CD4-positive, alpha-beta T cell treated with Interleukin-1 beta for 1 hour (primary cell): ENCODE measurements at places on chromosomes 5 and 9.

DNA sequence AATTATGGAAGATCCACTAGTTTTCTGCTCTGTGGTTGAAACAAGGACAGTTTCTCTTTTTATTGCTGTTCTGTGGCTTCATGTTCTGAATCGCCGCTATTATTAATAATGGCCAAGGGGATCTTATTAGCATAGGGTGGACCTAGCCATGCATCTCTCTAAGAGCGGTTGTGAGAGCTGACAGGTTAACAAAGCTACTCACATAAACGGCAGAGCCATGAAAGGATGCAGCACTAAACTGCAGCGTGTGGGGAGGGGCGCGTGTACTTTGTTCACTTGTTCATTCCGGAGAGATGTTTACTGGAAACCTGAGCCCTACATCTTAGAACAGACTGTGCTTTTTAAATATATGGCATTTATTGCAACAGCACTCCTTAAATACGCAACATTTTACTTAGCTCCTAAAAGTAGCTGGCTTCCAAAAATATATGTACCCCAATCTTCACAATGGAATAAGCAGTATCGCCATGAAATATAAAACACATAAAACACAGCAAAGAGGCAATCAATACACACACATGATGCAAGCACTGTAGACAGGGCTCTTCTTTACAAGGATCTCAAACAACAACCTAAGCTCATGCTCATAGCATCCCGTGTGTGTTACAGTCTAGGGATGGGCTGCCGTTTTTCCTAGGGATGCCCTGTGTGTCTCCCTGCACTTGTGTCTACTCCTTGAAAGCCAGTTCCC, 424.6 kb downstream of the MED10 start:
- no peak for DNase-seq

GRCh38 chr9:123007269-123007668, 26.2 kb upstream of the GPR21 start:
- no peak for DNase-seq

- DNase-seq: no peak
Measured at GRCh38 chr5:77957931-77958521, 181.9 kb upstream of the TBCA start.

- DNase-seq: no peak
Measured at GRCh38 chr9:111467778-111468367, 16.3 kb downstream of the ECPAS start.

DNA sequence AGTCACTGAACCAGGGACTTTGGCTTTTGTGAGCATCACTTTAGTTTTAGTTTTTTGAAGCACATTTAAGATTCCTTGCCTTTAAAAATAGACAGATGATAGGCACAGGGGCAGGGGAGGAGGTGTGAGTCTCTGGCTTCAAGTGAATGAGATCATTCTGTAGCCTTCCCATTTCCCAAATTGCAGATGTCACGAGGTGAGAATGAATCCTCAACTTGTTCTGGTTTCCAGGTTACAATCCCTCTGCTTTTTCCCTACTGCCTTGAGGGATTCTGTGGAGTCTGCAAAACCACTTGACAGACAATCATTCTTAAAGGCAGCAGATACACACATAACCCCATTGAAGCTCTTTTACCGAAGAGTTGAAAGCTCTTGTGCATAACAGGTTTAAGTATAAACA, 332.4 kb downstream of the DMAC1 start:
- DNase-seq: no peak

- DNase-seq: no peak
Measured at GRCh38 chr5:127969651-127970050, 113.9 kb upstream of the SLC12A2 start.

DNA sequence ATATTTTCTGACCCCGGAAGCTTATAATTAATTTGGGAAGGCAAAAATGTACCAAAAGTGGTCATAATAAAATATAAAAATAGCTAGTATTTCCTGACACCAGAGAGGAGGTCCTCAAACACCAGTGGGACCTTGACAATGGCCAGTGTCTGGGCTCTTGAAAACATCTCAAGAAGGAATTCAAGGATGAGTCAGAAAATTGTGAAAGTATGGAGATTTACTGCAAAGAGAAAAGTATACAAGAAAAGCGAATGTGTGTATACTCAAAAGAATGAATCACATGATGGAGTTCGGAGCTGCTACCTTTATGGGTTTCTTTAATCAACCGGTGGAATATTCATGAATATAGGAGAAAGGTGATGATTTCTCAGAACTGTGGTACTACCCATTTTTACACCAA, 1709.0 kb upstream of the WWC1 start:
- DNase-seq: no peak

GRCh38 chr5:91361790-91362189, 21.3 kb downstream of the ARRDC3 start:
- no peak for DNase-seq

GRCh38 chr5:54115735-54116403, 194.5 kb downstream of the ARL15 start:
- no peak for DNase-seq

GRCh38 chr9:105445203-105445881, 2.5 kb upstream of the FSD1L start:
- DNase-seq: no peak

GRCh38 chr9:137759117-137759516, 118.5 kb upstream of the CACNA1B start:
- peak; percentile 39 for DNase-seq

DNA sequence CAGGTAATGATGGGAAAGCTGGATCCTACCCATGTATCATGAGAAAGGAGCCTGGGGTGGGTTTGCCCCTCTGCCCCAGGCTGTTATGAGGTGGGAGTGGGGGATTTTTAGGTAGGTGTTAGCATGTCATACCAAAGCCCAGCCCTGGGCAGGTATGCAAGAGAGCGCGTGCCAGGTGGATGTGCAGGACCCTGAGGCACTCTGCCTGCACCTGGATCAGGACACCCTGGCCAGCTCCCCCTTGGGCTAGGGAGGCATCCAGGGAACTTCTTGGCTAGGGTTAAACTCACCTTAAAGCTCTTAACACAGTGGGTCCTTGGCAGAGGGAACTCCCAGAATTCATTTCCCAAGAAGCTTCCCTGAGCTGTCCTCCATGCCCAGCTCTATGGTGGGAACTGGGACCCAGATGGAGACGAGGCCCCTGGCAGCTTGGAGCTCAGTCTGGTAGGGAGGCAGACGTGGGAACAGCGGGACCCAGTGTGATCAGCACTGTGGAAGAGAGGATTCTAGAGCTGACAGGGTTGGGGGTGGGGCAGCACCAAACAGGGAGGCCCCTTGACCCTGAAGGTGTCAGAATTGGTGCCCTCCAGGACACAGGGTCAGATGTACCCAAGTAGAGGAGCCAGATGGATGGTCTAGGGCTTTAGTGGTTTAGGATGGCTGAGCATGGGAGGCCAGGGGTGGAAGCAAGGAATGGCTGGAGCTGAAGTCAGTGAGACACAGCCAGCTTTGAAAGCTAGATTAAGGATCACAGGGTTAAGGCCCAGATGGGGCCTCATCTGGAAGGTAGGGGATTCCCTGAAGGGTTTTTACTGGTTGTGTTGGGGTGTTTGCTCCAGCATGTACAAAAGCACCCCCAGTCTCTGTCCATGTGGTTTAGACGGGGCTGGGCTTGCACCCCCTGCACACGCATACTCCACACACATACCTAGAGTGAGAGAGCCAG, 2.2 kb upstream of the PRR7 start:
- no peak for DNase-seq

DNA sequence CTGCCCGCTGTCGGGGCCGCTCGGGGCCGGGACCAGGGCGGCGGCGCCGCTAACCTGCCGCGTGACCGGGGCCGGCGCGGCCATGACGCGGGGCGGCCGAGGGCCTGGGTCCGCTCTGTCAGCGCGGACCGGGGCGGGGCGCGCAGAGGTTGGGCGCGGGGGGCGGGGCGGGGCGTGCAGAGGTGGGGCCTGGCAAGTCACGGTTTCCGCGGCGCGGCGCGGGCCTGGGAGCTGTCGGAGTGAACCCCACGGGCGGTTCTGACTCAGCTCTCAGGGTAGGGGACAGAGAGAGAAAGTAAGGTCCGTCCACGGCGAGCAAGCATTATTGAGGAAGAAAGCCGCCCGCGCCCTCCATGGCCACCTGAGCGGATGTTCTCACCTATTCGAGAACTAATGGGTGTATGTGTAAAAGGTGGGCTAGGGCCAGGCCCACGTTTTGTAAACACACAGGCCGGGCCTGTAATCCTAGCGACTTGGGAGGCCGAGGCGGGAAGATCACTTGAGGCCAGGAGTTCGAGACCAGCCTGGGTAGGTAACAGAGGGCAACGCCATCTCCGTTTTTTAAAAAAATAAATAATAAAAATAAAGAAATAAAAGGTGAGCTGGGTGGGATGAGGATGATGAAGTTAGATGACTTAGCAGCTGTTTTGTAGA, at the start of gene PRXL2C:
Gene PRXL2C (minus strand): TSS at position 120 of the 654 bp plus-strand sequence. CDS start 36 bp downstream, at position 84.
- DNase-seq: peak; percentile 84

DNA sequence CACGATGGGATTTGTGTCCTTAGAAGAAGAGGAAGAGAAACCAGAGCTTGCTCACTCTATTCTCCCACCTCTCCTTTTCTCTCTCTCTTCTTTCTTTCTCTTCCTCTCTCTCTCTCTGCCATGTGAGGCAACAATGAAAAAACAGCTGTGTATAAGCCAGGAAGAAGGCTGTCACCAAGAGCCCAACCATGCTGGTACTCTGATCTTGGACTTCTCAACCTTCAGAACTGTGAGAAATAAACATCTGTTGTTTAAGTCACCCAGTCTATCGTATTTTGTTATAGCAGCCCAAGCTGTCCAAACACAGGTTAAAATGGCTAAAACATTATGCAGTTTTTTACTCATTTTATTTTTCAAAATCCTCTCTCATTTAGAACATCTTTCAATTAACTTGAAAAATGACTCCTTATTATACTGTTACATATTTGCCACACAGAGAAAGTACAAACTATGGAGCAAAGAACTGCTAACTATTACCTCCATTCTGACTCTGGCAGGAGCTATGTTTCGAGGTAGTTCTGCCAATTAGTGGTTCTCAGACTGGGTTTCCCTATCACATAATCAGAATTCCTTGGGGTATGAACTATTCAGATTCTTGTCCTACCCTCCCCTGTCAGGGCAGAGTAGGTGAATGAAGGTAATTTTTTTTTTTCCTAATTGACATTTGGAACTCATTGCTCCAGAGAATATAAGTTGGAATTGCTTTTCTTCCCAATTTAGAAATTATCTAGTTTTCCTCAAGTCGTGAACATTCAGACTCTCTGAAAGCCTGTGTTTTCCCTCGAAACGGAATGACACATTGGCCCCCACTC, 434.6 kb downstream of the ENC1 start:
- no peak for DNase-seq

GRCh38 chr5:156479849-156480248, 152.9 kb downstream of the SGCD start:
- no peak for DNase-seq

DNA sequence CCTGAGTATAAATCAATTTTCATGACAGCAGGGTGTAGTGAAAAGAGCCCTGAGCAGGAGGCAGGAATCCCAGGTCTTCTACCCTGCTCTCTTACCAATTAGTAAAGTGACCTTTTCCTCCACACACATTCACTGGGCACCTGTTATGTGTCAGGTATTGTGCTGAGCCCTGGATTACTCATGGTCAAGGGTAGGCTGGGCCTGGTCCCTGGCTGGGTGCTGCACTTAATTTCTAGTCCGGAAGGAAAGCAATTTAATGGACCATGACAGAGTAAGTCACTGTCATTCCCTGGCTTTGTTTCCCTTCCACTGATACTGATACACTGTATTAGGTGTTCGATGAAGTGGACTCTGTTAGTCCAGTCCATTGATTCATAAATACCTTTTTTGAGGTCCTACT, 29.1 kb upstream of the BRINP1 start:
- no peak for DNase-seq

DNA sequence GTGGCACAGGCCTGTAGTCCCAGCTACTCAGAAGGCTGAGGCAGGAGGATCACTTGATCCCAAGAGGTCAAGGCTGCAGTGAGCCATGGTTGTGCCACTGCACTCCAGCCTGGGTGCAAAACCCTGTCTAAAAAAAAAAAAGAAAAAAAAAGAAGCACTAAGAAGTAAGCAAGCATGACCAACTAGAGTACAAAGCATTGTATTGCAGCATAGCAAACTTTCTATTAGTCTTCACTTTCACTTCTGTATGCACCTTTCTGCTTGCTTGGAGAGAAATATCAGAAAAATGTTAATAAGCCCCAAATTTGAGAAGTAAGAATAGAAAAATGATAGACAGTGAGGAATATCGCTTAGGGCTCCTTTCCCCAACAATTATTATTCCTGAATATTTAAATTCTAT, 497.7 kb upstream of the WWC1 start:
- no peak for DNase-seq

DNA sequence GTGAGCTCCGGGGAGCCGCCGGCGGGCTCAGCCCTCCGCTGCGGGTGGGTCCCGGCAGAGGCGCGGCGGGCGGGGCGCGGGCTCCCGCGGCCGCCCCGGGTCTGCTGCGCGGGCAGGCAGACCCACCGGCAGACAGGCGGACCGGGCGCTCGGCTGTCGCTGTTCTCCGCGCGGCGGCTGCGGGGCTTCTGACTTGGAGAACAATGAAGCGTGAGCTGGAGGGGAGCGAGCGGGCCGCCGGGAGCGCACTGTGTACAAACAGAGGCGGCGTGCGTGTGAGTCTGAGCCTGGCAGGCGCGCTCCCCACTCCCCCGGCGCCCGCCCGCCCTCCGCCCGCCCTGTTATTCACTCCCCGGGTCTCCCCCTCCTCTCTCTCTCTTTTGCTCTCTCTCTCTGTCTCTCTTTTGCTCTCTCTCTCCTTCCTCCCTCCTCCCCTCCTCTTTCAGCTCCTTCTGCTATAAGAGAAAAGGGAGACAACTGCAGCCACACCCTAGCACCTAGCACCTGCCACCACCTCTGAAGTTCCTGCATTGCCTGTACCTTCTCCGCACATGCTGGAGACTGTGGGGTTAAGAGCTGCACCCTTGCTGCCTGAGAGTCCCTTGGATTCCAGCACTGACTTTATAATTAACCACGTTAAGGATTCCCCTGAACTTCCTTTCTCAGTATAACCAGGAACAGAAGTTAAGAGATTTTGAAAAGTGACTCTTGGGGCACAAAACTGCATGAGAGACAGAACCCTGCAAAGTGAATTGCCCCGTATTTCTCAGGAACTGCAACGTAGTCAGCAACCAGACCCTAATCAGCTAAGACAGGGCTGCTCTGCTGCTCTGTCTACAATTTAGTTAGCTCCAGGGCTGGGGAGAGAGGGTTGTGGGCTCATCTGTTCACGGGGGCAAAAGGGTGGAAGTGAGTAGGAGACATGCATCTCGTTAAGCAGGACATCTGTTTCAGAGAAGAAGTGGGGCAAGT, at the start of gene EDIL3:
Gene EDIL3 (minus strand): TSS at position 277 of the 972 bp plus-strand sequence. CDS start 506 bp downstream, outside the sequence.
- no peak for DNase-seq

- DNase-seq: no peak
Measured at GRCh38 chr5:88262116-88262515, 6.5 kb downstream of the TMEM161B start.

DNA sequence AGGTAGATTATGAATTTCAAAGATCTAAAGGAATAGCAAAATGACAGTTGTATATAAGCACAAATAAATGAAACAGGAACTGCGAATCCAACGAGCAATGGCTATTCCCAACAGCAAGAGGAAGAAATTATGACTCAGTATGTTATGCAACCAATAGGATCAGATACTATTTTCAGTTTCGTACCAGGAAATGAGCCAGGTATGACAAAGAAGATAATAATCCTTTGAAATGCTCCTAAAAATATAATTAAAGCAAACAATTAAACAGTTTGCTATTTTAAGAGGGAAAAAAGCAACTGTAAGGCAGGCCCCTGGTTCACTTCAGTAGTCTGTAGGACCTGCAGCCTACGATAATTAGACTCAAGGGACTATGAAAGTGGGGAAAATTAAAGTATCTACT, 58.9 kb downstream of the AUH start:
- DNase-seq: no peak
